ENCODE measurements at places on chromosomes 2 and 18. TPM values are rescaled to one million over a fixed set of nuclear protein-coding genes. Genes with fewer than 3 reads are reported as not detected.
A peak's percentile ranks its signal among the peaks of the same experiment; 100 is the strongest.

DNA sequence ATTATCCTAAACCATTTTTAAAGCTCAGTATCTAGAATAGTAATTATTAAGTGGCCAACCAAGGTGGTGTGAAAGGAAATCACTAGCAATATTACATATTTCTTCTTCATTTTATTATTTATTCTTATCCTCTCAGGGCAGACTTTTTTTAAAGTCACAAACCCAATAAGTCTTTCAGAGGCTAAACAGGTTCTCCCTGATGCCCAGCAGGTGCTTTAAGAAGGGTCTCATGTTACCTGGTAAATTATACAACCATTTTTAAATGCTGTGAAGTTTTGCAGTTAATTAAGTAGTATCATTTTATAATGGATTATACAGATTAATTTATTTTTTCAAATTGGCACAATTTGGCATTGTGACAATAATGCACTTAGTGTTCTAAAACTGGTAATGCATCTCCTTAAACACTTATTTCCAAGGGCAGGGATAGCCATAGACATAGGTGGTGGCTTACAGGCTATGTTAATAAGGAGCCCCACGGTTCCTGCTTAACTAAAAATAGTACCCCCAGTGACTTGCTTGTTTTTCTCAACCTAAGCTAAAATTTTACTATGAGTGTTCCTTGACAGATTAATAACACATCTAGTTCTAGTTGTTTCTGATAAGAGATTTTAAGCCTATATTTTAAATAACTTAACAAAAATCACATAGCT is 67.0 kb downstream of the PMS1 start:
- no peak overlapping the region for H3K4me3 ChIP-seq
- no peak overlapping the region for H3K27ac ChIP-seq
- no peaks in the 10 kb centered on the region for H3K27me3 ChIP-seq
- no peaks in the 10 kb centered on the region for H3K36me3 ChIP-seq
- DNase-seq: no peak
- H3K4me1 ChIP-seq: no peaks in the 10 kb centered on the region

DNA sequence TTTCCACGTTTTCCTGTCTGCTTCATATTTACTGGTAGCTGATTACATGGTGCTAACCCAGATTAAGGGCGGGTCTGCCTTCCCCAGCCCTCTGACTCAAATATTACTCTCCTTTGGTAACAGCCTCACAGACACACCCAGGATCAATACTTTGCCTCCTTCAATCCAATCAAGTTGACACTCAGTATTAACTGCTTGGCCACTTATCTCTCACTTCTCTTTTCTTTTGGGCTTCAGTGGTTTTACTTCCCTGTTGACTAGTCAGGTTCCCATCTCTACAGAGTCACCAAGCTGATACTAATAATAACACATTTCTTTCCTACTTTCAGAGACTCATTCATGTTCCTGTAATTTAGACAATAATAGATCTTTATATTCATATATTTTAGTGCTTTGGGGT is 302.2 kb upstream of the MAP2 start:
- no peaks in the 10 kb centered on the region for H3K36me3 ChIP-seq
- DNase-seq: no peak
- no peaks in the 10 kb centered on the region for H3K4me1 ChIP-seq
- H3K4me3 ChIP-seq: no peak overlapping the region

DNA sequence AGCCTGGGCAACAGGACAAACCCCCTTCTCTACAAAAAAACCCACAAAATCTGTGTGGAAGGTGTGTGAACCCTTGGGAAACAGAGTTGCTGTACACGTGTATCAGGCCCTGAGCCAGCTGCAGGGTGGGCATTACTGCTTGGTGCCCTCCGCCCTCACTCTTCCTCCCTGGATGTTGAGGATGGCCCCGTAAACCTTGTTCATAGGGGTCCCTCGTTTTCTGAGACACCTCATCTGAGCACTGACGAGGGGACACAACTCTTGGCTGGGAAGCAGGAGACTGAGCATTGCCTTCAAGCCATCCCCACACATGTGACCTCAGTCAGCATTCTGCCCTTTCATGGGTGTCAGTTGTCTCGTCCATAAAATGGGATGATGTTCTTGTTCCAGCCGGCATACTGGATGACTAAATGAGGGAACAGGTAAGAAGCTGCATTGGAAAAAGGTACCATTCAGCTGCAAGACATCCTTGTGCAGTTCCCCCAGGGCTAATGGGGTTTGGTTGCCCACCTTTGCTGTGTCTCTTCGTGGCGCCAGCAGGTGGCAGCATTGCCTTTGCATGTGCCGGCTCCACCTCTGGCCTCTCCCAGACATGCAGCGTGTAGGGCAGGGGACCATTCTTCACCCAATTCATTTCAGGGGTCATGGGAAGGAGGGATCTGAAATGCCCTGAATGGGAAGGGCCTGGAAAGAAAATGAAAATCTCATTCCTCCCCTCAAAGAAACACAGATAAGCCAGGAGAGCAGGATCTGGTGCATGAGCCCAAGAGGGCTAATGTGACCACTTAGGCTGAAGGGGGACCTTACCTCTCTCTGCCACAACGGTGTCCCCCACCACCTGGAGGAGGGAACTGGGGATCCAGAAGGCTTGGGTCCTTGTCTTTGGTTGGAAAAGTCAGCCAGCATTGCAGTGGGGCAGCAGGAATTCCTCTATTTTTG is 36.4 kb upstream of the HAAO start:
- H3K27me3 ChIP-seq: no peaks in the 10 kb centered on the region
- no peak overlapping the region for H3K4me3 ChIP-seq
- H3K4me1 ChIP-seq: peaks cover 29% of the 10 kb centered on the region
- H3K27ac ChIP-seq: peak overlapping the region; percentile 56
- peak; percentile 81 for DNase-seq
- H3K36me3 ChIP-seq: no peaks in the 10 kb centered on the region

DNA sequence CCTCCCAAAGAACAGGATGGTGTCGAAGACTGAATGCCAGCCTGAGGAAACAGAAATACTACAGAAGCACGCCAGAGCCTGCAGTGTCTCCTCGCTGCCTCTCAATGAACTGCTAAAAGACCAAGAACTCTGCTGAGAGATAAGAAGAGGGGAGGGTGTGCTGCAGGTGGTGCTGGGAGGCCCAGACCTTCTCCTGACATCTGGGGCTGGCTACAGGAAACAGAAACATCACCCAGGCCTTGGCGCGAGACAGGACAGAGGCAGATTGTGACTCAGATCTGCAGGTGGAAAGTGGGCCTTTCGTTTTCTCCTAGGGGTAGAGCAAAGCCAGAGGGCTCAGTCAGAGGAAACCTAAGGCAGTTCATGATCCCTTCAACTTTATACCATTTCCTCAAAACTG is 250.3 kb upstream of the TCF4 start:
- no peak for DNase-seq
- no peaks in the 10 kb centered on the region for H3K36me3 ChIP-seq
- H3K27ac ChIP-seq: no peak overlapping the region
- no peaks in the 10 kb centered on the region for H3K4me1 ChIP-seq
- no peak overlapping the region for H3K4me3 ChIP-seq

- H3K36me3 ChIP-seq: no peaks in the 10 kb centered on the region
- no peak overlapping the region for H3K27ac ChIP-seq
- H3K4me3 ChIP-seq: no peak overlapping the region
Measured at GRCh38 chr2:140274891-140275290, 1494.7 kb upstream of the NXPH2 start.

GRCh38 chr18:64618390-64618789 is 469.5 kb upstream of the LINC00305 start:
- no peaks in the 10 kb centered on the region for H3K36me3 ChIP-seq
- H3K4me3 ChIP-seq: no peak overlapping the region
- H3K4me1 ChIP-seq: no peaks in the 10 kb centered on the region
- DNase-seq: no peak
- H3K27me3 ChIP-seq: no peaks in the 10 kb centered on the region

CACNB4 gene
- 0.25 TPM for total RNA-seq

SERPINB3 gene
- total RNA-seq: not detected

GPR39 gene
- not detected for total RNA-seq
